HL-60 (cell line): ENCODE measurements at places on chromosomes 1 and 21.

DNA sequence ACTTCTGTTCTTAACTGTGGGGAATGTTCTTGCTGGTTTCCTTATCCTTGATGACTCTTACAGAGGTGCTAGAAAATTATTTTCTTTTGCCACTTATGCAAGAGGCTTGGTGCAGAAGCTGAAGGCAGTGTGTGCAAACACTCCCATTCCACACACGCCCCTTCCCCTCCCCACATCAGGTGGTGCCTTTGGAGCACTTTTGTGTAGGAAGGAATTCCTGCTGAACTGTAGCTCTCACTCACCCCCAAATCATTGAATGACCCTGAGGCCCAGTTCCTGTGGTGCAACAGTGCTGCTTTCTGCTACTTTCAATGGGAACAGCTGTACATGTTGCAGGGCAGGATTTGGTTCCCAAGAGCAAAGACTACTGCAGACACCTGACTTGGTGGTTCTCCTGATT lies 101.8 kb downstream of the CD247 start:
- no peak for DNase-seq

GRCh38 chr1:100544791-100545190 lies 6.9 kb downstream of the GPR88 start:
- no peak for DNase-seq

GRCh38 chr1:192737306-192737705 lies 71.5 kb upstream of the RGS2 start:
- no peak for DNase-seq

DNA sequence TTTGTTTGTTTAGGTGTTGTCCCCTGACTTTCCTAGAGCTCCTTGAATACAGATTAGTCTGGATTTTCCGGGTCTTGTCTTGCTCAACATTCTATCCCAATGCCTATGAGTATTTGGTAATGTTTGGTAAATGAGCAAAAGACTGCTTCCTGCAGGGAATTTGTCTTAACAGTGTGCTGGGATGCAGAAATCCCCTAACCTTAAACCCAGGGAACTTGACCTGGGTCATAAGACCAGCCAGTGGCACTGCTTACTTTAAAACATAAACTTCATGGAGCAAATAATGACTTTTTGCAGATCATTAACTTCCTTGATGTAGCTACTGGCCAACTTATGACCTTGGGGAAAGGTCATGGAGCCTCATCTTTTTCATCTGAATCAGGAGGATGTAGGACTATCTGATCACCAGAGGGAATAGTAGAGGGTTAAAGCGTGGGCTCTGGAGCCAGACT lies 27.2 kb downstream of the TCEANC2 start:
- no peak for DNase-seq

GRCh38 chr1:230715510-230715909 lies 1.6 kb upstream of the AGT start:
- no peak for DNase-seq

DNA sequence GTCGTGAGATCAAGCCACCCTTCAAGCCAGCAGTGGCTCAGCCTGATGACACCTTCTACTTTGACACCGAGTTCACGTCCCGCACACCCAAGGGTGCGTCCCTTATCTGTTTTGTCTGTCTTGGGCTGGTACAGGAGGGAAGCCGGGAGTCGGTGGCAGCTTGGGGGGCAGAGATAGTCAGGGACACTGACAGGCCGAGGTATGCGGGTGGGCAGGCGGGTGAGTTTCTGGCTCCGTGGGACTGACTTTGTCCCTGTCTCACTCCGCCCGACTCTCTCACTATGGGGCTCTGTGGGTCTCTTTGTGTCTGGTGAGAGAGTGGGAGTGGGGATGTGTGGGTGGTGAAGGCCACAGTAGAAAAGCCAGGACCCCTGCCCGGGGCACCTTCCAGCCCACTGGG lies 27.4 kb downstream of the RPS6KA1 start:
- DNase-seq, result no peak

GRCh38 chr1:8267307-8267706 lies 50.6 kb upstream of the SLC45A1 start:
- no peak for DNase-seq

GRCh38 chr1:29502911-29503840 lies 266.9 kb downstream of the PTPRU start:
- DNase-seq, result no peak

DNA sequence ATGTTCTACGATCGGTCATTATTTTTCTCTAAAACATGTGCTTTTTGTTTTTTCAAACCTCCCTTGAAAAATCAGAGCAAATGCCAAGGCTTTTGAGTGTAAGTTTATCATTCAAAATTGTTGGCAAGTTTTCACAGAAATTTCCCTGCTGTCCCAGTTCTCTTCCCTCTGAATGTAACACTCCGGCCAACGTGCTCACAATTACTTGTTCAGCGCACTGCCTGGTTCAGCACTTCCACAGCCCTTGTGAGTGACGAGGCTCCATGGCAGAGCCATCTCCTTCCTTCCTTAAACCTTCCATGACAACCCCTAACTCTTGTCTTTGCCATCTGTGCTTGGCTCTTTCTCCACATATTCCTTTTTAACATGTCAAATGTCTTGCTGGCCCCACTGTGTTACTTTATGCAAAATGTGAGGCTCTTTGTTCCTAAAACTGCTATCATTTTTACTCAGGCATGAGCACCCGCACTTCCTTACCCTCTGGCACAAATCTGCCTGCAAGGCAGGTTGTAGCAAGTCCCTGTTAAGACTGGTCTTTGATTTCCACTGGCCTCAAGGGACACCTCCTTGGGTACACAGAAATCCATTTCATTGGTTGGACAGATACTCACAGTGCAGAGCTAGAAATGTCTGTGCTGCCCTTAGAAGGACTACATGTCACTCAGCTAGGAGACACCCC lies 142.8 kb downstream of the HUNK start:
- no peak for DNase-seq

DNA sequence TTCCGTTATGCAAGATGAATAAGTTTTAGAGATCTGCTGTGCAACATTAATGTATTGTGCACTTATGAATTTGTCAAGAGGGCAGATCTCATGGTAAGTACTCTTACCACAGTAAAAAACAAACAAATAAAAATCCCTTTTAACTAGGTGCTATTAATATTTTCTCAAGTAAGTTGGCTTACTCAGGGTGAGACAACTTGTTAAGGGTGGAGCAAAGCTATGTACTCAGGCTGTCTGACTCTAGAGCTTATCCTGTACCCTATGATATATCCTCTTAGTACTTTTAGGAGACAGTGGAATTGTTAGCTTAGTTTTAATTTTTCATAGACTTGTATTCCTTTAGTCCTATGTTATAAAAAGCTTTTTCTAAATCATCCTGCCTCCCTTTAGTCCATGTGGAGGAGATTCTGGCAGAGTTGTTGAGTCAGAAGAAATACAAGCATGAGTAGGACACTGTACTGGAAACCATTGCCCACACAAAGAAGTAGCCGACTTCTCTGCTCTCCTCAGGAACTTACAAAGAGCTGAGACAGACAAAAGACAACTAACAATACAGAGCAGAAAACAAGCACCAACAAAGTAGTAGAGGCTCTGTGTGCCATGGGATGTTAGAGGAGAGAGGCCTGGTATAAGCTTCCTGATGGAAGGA lies 49.2 kb downstream of the S1PR1 start:
- DNase-seq, result no peak

GRCh38 chr1:205610901-205611466 lies 20.8 kb downstream of the ELK4 start:
- no peak for DNase-seq

- no peak for DNase-seq
Measured at GRCh38 chr1:153506831-153507413, 28.9 kb downstream of the S100A6 start.

- no peak for DNase-seq
Measured at GRCh38 chr1:110857964-110858948, 14.7 kb upstream of the CD53 start.

DNA sequence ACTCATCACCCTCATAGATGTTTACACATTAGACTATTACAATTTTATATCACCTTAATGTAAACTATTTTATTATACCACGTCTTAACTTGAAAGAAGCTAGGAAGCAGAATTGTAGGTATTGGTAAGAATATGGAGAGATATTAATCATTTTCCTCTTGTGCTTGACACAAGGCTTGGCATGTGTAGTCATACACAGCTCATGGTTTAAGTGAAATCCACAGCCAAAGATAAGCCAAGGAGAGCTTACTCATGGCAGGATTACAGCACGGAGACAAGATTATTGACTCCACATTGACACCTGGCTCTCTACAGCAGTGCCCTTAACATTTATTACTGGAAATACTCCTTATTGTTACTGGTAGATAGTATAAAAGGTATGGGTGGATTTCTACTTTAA lies 68.4 kb upstream of the ADGRL4 start:
- no peak for DNase-seq

GRCh38 chr1:184322253-184322652 lies 64.6 kb upstream of the C1orf21 start:
- DNase-seq, result no peak

DNA sequence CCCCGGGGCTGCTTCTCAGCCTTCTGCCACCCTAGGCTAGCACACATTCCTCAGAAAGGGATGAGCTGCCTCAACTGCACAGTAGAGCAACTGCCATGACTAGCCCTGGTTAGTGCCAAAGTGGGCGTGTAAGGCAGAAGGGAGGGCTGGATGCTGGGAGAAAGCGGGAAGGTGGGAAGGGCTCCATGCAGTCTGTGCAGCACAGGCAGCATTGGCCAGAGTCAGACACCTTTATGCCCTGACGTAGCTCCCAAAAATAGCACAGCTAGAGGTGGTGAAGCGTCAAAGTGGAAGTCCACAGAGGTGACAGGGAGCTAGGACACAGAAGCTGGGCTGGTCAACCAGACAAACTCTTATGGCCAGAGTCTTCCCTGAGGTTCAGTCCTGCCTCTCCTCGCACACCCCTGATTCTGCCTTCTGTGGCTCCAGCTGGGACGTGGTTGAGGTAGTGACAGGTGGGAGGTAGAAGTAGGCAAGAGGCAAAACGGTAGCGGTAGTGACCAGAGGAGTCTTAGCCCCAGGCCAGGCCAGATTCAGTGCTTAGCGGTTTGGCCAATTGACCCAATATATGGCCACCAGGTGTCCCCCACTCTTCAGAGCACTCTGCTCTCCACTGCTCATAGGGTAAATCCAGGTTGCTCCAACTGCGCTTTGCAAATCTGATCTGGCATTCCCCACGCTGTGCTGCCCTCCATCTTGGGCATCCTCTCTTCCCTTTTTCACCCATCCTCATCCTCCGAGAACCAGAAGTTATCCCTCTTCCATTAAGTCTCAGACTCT lies 45.6 kb downstream of the DDX20 start:
- DNase-seq, result no peak

- no peak for DNase-seq
Measured at GRCh38 chr1:19353596-19353995, 41.5 kb downstream of the SLC66A1 start.

- DNase-seq, result peak; percentile 57
Measured at GRCh38 chr1:156889802-156890580, 3.5 kb upstream of the PEAR1 start.

DNA sequence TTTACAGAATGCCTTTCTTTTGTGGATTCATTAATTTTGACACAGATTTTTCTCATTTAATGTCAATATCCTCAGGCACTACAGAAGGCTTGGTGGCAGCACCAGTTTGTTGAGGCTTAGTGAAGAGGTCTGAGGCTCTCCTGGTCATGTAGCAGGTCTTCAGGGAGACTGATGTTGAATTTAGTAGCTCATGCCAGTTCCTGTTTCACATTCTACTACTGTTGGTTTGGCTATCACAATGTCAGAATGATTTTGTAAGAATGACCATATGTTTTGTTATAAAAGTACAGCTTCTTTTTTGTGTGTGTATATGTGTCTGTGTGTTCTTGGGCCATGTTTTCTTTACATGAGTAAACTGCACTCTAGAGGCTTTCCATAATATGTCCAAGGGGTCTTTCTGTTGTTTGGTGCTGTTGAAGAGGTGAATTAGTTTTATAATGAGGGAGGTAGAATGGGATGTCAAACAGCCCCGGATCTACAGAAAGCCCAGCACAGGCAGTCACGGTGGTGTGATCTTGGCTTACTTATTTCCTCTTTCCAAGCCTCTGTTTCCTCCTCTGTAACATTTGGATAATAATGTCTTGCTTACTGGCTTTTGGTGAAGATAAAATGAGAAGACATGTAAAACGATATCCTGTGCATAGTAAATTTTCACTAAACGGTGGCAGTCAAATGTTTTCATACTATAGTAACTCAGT lies 32.0 kb downstream of the C1orf21 start:
- no peak for DNase-seq

DNA sequence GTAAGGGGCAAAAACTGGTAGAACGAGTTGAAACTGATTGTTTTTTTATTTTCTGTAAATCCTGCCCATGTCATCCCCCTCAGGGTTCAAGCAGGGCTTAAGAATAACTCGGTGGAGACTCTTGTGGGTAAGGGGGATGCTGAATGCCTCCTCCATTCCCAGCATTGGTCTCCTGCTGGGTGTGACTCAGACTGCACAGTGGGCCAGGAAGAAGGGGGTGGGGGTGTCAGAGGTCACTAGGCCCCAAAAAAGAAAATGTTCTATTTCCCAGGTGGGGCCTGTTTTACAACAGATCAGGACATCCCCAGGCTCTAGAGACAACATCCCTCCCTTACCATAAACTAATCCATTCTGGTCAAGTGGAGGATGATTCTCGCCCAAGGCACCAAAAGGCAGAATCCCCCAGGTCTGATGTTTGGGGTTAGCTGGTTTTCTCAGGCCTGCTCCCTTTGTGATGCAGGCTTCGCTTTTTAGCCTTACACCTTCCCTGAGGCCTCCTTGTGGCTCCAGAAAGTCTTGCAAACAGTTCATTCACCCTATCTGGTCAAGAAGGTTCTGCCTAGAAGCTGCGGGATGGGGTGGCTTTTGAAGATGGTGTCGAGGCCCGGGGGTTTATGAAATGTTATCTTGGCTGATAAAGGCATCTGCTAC lies 10.7 kb upstream of the GRHL3 start:
- DNase-seq, result no peak

DNA sequence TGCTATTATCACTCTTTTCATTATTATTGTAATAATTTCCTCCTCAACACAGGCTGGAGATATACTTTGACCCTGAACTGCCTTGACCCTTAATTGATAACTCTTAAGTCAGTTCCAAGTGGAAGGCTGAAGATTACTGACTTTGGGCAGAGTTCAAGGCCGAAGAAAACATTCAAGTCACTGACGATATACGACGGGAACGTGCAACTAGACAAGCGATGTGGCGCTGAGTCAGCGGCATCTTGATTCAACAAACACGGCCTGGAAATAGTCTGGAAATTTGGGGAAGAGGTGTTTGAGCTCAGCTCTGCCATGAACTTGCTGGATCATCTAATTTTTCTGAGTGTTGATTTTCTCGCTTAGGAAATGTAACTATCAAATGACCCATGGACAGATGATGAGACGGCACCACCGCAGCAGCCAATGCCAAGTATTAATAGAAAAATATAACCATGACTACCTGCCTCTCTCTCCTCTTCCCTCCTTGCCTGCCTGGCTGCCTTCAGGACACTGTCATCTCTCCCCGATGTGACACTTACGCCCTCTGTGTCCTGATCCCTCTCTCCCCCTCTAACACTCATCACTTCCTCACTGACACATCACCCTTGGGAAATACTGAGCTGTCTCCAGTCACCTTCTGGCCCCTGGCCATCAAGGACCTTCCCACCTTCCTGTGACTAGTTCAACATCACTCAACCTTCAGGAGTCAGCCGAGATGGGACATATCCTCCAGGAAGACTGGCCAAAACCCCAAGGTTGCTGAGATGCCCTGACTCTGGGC lies 49.4 kb downstream of the TMCO4 start:
- DNase-seq, result no peak
